Activated T-helper 1 cell treated with Interleukin-2 at 50 U/mL for 16 hours (primary cell): ENCODE measurements at places on chromosomes 16 and 17.

DNA sequence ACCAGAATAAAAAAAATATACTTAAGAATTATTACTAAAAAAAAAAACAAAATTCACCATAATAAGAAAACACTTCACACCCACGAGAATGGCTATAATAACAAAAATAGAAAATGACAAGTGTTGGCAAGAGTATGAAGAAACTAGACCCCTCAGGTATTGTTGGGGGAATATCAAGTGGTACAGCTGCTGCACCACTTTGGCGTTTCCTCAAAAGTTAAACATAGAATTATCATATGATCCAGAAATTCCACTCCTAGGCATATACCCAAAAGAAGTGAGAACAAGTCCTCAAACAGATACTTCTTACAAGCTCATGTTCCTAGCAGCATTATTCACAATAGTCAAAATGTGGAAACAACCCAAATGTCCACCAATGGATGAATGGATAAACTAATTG, 26.3 kb downstream of the AMFR start:
- no peak for DNase-seq

DNA sequence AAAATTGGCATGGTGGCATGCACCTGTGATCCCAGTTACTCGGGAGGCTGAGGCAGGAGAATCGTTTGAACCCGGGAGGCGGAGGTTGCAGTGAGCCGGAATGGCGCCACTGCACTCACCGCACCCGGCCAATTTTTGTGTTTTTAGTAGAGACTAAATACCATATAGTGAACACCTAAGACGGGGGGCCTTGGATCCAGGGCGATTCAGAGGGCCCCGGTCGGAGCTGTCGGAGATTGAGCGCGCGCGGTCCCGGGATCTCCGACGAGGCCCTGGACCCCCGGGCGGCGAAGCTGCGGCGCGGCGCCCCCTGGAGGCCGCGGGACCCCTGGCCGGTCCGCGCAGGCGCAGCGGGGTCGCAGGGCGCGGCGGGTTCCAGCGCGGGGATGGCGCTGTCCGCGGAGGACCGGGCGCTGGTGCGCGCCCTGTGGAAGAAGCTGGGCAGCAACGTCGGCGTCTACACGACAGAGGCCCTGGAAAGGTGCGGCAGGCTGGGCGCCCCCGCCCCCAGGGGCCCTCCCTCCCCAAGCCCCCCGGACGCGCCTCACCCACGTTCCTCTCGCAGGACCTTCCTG, at the start of gene HBQ1:
HBQ1 (plus strand) TSS at position 359 of the 575 bp plus-strand sequence; CDS start at position 387, 28 bp downstream.
- DNase-seq, result no peak

DNA sequence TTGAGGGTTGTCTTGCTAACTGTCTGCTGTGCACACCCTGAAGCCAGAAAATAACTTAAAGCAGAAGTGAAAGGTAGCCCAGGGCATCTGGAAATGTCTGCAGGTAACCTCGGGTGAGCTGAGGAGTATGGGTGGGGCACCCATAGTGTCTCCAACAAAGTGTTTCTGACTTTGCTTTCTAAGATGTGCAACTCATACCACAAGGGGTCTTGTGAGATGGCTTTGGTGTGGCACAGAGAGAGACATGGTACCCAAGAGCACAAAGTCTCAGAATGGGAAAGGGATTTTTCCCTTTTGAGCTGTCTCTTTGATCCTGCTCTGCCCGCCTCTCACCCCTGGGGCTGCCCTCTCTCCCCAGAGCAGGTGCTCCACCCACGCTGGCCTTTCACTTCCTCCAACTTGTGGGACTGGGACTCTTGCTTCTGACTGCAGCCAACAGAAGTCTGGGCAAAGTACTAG, 6.9 kb downstream of the CHD9 start:
- no peak for DNase-seq

DNA sequence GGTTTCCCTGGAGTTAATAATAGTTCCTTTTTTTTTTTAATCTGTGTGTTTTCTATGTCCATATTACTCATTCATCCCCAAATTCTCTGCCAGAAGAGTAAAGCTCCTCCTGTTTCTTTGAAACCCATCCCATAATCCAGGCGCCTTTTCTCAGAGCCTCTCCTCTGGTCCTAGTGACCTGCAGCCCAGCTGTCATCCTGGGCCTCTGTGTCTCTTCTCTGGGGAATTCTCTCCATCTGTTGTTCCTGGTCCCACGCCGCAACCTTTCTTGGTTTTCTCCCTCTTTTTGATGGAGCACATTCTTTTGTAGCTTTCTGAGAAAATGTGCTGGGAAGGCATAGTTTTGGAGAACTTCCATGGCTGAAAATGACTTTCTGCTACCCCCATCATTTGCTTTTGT, 10.2 kb downstream of the KATNB1 start:
- DNase-seq, result no peak

GRCh38 chr17:46944931-46945330, 22.0 kb downstream of the GOSR2 start:
- DNase-seq, result no peak

DNA sequence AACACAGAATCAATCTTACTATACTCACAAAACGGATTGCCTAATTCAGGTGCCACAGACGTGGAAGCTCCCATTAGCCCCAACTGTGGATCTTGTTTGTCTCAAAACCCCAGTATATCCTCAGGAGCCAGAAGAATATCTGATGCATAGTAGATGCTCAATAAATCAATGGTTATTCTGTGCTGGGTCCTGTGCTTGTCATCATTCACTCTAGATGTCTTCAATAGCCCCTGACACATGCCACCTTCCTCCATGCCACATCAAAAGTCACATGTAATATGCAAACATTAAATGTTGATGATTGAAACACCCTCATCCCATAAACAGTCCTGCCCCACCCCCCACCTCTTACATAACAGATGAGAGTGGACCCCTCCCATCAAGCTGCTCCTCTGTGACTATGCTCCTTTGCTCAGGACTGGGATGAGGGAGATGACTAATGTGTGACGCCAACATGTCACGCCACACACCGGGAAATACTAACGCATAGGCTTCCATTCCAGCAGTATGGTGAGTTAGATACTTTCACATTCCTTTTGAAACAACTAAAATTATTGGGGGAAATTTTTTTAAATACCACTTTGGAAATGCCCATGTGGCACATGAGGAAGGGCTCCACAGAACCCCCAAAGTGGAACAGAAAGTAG, 267.6 kb upstream of the SDK2 start:
- no peak for DNase-seq

DNA sequence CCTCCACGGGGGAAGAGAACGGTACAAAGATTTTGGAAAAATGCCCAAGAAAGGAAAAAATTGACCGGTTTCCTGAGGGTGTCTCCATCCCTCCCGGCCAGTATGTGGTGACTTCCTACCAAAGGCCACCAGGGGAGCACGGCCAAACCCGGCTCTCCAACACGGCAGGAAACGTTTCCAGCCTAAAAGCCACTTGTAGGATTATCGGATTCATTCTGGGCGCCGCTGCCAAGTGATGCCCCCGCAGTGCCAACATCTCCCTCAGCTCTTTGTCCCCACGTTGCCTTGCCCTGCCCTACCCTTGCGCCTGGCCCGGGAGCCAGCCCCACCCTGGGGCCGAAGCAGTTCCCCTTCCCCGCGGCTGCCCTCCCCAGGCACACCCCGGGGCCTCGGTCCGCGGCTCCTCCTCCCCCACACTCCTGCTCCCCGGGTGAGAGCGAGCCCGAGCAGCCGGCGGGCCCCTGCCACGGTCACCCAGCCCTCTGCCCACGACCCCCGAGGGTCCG, 688 bp downstream of the CRK start:
- peak; percentile 11 for DNase-seq

GRCh38 chr17:27762527-27763305, 37.6 kb downstream of the NOS2 start:
- no peak for DNase-seq

- DNase-seq, result no peak
Observed at GRCh38 chr17:32493571-32493970, 6.8 kb downstream of the CDK5R1 start.

DNA sequence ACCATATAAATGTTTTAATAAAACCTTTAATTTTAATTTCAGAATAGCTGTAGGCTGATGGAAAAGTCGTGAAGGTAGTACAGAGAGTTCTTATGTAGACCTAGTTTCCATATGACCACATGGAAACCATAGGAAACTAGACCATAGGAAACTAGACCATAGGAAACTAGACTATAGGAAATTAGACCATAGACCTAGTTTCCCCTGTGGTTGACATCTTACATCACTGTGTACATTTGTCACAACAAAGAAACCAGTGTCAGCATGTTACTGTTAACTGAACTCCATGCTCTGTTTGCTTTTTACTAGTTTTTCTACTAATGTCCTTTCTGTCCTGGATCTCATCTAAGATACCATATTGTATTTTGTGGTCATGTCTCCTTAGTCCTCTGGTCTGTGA, 14.6 kb downstream of the NUDT7 start:
- DNase-seq, result no peak

DNA sequence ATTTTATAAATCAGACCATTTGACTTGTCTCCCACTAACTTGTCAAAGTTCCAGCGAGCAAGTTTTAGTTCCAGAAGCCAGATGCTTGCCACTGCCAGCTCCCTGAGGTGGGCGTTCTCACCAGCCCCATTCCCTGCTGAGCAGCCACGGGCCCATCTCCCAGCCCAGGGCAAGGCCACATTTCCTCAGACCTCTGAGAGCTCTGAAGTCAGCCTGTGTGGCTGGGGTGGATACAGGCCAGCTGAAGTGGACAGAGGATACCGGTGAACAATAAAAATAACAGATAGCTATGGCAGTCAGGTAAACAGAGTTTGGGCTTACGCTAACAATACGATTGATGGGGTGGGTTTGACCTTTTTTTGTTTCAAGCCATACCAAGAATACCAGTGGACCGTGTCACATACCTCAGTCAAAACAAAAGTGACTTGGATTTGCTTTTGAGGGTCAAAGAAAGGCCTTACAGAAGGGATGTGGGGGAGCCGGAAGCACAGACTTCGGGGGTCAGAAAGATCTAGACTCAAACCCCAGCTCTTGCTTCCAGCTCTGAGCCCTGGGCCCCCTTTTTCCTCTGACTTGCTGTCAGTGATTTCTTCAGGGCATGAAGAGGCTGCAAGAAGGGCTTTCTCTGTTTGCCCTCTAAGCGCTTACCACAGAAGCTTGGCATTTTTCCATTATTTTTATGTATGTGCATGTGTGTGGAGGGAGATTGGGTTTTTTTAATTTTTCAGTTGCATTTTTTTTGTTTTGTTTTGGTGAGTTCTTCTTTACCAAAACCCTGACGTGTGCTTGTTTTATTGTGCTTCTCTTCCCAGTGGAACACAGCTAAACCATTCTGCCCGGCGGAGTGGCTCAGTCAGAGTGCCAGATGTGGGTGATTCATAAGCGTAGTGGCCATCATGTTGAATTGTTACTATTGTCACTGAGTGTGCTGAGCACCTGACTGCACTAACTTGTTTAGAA, 109.9 kb downstream of the GNAO1 start:
- no peak for DNase-seq

GRCh38 chr16:65336160-65336559, 214.3 kb upstream of the CDH11 start:
- DNase-seq, result no peak

DNA sequence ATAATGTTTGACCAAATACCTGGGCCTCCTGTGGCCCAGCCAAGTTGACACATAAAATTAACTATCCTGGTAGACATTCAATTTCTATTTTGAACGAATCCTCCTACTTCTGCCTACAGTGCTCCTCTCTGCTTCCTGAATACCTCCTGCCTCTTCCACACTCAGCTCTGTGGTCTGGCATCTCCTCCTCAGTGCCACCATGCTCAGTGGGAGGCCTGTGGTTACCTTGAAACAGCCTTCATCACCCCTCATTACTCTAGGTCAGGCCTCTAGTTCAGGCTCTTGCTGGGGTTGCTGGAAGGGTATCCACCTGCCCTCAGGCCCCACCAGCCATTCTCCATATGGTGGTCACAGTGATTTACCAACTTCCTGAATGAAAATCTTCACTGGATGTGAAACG, 5.1 kb downstream of the LYRM9 start:
- DNase-seq, result no peak

DNA sequence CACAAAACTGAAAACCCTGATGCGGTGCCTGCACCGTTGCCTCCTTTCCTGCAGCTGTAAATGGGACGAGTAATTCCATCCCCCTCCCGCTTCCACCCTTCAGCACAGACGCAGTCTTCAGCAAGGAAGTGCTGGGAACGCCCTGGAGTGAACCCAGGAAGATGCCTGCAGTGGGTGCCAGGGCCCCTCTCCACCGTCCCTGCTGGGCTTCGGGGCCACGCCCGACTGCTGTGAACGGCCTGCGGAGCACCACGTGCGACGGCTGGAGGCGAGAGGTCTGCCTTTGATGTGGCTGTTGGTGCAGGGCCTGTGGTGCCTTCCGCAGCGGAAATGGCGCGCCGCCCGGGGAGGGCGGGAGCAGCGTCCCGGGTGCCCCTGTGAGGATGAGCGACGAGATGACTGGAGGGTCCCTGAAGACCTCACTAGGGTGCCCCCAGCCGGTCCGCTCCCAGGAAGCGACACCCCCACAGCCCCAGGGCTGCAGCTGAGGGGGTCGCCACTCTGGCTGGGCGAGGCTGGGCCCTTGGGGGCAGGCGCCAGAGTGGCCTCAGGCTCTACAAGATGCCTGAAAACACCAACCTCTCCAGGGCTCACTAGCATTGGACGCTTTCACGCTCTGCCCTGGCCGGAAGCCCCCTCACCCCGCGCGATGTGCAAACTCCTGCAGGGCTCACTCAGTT, 749 bp upstream of the MC1R start:
- peak; percentile 73 for DNase-seq

- no peak for DNase-seq
Observed at GRCh38 chr17:74337834-74338500, 11.9 kb downstream of the KIF19 start.

- DNase-seq, result no peak
Observed at GRCh38 chr16:53789137-53789536, 85.2 kb downstream of the FTO start.

DNA sequence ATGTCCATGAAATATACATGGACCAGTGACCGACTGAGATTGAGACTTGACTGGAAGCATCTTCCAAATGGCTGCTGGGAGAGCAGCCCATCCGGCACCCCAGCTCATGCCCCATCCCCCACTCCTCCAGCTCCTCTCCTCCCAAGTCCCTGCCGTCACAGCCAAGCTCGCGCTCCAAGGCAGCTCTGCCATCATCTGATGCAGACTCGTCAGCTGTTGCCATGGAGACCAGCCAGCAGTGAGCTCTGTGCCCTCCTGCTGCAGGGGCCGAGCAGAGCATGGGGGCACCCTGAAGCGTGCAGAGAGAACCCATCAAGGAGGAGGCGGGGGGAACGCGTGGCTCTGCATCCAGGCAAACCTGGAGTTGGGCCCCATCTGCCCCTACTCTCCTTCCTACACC, 74.5 kb upstream of the TNRC6C start:
- DNase-seq, result no peak

GRCh38 chr16:54932021-54932660, 1.5 kb downstream of the IRX5 start:
- no peak for DNase-seq
